Stimulated activated CD8-positive, alpha-beta memory T cell treated with anti-CD3 and anti-CD28 coated beads, Interleukin-7, amount 100 ng/mL, for 1 hour (primary cell): ENCODE measurements at places on chromosomes 6 and 20.

GRCh38 chr6:144149558-144149893 lies 791 bp upstream of the STX11 start:
- no peak for DNase-seq

DNA sequence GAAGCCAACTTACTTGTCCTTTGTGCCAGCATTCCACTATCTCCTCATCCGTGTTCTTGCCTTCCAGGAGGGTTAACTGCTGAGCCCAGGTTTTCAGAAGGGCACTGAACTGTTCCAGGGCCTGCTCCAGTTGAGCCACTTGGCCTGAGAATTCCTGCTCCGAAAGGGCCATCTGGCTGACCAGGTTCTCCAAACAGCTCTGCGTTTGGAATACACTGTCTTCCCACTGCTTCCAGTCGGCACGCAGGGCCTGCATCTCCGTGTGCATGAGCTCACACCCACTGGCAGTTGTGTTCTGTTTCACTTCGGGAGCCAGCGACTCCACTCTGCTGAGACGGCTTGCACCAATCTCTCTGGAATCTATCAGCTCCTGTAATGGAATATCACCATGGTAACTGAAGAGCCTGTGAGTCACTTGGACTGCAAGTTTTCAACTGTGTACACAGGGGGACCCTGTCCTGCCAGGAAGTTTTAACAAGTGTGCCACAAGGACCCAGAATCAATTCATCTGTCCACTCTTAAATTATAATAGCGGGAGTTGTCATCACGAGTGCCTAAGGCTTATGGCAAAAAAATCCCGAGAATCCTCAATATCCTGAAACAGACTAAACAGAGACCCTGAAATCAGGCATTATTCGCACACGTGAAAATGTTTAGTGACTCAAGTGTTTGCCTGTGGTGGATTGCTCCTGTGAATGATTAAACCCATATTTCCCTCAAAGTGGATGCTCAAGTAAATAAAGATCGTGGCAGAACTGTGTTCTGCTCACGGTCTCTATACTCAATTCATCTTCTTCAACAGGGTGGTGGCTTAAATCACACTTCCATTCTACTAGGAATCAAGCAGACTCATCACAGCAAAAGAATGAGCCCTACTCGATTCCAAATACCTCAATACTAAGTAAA lies 255.9 kb downstream of the SYNE1 start:
- DNase-seq = no peak

GRCh38 chr6:92589996-92590395 lies 829.4 kb downstream of the EPHA7 start:
- no peak for DNase-seq

DNA sequence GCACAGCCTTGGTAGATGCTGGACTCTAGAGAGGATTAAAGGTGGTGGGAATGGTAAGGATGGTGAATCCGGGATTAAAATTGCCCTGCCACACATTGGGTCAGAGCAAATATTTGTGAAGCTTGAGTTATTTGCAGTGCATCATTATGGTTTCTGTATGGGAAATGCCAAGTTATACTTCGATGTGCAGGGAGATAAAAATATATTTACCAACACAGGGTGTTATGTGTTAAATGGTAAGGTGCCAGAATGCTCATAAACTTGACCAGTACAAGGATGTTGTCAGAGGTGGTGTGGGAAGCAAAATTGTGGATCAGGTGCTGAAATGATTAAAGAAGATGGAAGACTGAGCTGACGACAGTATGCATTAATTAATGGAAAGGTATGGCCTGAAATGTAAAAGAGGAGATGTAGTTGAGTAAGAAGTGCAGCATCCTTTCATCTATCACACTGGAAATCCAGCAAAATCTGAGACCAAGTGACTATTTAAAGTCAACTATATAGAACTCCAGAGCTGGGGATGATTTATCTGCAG lies 262.3 kb downstream of the ADGB start:
- DNase-seq = no peak

- no peak for DNase-seq
Measured at GRCh38 chr6:138590796-138591709, 91.8 kb upstream of the NHSL1 start.
